Muscle of leg (tissue), 16 donors: ENCODE measurements at places on chromosomes 7 and 10. TPM values are rescaled to one million over a fixed set of nuclear protein-coding genes. Genes with fewer than 3 reads are reported as not detected.
A peak's percentile ranks its signal among the peaks of the same experiment; 100 is the strongest.

DNA sequence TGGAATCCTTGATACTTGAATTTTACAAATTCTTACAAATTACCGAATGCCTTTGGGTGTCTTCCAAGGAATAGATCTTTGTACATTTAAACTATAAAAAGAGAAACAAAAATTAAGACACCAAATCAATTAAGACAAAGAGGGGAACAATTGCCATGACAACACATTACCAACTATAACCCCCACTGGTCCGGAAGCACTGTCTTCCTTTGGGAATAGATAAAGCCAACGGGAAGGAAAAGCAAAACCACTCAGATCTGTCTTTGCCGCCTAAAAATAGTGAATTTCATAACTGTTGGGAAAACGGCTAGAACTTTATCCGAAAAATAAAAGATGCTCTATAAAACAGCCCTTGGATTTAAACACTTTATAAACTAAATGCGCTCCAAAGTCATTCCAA, 37.4 kb downstream of the GRB10 start:
- no peak for DNase-seq

CELF2 gene
- polyA plus RNA-seq: 51.3 TPM

- DNase-seq: peak; percentile 44
Observed at GRCh38 chr10:119619215-119619614, 22.5 kb upstream of the TIAL1 start.

GRCh38 chr10:52805414-52806285, 33.1 kb upstream of the MBL2 start:
- DNase-seq: no peak

DNA sequence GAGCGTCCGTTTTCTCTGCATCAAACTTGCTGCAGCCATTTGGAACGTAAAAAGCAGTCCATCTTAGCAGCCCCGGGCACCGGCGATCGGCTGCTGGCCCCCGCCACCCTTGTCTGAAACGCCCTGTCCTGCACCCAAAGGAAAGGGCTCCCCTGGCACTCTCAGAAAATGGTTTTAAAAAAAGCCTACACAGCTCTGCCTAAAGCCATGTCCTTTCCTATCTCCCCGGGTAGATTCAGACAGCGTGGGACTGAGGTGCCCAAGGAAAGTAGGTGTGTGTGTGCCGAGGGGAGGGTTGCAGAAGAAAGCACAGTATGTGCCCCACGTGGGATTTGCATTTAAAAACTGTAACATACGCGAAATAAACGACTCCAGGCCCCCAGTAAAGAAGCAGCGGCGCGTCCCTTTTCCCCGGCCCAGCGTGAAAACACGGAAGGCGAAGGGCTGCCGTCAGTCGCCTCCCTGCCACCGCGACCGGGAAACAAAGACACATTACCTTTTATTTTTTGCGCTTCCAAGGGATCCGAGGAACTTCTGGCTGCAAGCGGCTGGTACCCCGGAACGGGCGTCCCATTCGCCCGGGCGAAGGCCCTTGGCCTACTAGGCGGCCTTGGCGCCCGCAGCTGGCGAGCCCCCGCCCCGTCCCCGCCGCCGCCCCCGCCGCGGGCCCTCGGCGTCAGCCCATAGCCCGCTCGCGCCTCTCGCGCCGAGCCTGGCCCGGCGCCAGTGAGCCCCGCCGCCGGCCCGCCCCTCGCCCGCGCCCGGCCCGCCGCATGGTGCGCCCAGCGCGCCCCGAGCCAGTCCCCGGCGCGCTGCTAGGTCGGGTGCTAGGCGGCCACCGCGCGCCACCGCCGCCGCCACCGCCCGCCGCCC, 304.6 kb downstream of the PRPF18 start:
- peak; percentile 50 for DNase-seq

DNA sequence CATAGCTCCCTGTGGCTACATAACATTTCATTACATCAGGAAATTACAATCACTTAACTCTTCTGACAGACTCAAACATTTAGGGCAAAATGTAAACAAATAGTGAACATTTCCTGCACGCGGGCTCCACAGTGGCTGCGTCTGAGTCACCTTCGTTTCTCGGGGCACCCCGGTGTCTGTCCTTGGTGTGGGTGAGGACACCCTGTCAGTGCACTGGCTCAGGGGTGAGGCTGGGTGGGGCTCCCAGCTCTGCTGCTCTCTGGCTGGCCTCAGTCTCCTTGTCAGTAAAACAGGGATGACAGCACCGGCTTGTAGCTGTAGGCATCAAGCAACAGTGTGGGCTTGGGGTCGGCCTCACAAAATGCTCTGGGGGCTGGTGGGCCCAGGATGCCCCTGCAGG, 237.1 kb upstream of the SHH start:
- no peak for DNase-seq

DNA sequence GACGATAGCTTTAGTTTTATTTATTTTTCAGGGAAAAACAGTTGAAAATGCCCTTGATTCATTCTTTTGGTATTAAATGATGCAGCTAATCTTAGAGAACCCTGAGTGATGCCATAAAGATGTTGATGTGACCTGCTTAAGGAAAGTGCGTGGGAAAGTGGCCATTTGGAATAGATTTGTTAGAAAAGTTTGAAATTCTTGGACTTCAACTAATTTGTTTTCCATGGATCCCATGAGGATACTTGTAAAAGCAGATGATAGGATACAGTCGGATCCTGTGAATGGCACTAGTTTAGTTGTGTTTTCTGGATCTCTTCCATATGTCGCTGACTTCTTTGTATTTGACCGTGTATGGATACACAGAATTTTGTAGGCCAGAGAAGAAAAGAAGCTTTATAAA, 69.0 kb downstream of the SEPTIN7 start:
- peak; percentile 30 for DNase-seq

- no peak for DNase-seq
Observed at GRCh38 chr7:96968981-96969380, 36.4 kb upstream of the DLX6 start.

GRCh38 chr7:727806-728460, 852 bp upstream of the PRKAR1B start:
- no peak for DNase-seq

PRKCQ gene
- 21.9 TPM for polyA plus RNA-seq

RBM17 gene
- 90.3 TPM for polyA plus RNA-seq

GRCh38 chr10:123146894-123147634, 872 bp upstream of the HMX2 start:
- DNase-seq: no peak

- no peak for DNase-seq
Observed at GRCh38 chr7:36895192-36895591, 170.9 kb upstream of the AOAH start.

- DNase-seq: no peak
Observed at GRCh38 chr7:6257675-6258074, 14.7 kb downstream of the CYTH3 start.

GRCh38 chr7:114879554-114879953, 42.3 kb upstream of the MDFIC start:
- no peak for DNase-seq

GRCh38 chr7:54798530-54798929, 39.5 kb upstream of the SEC61G start:
- DNase-seq: no peak

- DNase-seq: no peak
Observed at GRCh38 chr7:159191236-159191635, 46.6 kb upstream of the VIPR2 start.

GOLGA7B gene
- polyA plus RNA-seq: 0.11 TPM

GRCh38 chr7:157269341-157270059, 67.3 kb upstream of the DNAJB6 start:
- DNase-seq: no peak

DNA sequence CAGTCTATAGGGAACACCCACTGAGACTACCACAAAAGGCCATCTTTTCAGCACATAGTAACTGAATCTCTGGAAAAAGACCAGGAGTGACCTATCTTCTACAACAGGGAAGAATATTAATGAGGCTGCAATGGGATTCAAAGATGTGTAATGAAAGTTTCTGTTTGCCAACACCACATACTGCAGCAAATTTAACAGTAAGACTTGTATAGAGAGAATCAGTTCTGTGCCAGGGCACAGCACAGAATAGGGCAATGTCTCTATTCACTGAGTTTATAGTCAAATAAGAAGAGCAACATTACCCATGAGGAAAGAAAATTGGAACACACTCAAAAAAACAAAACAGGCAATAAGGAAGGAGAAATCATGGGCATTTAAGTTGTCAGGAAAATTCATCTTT, 91.4 kb upstream of the PTN start:
- peak; percentile 63 for DNase-seq

DNA sequence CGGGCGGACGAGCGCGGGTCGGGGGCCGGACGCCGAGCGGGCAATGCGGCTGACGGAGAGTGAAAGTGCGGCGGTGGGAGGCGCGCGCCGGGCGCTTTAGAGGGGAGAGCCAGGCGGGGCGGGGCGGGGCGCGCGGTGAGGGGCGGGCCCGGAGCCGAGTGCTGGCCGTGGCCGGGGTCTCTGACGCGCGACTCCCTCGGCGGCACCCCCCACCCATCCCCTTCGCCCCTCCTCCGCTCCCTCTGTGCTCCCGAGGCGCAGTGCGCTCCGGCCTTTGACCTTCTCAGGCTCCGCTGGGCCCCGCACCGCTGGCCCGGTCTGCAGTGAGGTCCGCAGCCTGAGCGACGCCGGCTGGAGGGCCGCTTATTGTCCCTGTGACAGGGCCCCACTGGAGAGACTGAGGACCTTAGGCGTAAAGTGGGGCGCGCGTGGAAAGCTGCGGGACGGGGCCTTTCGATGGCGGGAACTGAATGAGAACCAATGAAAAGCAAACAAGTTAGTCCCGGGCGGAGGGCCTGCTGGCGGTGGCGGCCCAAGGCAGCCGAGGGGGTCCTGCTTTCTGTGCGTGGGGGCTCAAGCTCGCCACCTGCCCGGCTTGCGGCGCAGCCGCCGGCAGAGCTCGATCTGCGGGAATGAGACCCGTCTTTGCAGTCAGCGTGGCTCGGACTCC, at the start of gene CXCL12:
Gene CXCL12 (minus strand): TSS at position 72 of the 670 bp plus-strand sequence. CDS start 92 bp downstream, outside the sequence.
- DNase-seq: peak; percentile 76
